ENCODE measurements at places on chromosomes 3 and 15.

DNA sequence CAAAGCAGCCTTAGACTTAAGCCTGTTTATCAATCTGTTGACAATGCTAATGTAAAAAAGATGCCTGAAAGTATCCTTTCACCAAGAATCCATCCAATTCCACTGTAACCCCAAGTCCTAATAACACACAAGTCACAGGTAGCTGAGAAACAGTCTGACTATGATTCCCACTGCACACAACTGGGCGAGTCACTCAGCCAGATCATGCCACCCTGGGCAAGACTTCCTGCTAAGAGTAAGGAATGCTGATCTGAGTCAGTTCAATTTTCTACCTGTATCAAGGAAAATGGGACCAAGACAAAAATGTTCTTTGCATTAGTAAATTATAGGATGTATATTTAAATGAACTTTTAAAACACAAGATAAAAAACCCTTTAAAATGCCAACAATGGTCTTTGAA is 33.3 kb downstream of the NPTN start:
- no peak for DNase-seq

DNA sequence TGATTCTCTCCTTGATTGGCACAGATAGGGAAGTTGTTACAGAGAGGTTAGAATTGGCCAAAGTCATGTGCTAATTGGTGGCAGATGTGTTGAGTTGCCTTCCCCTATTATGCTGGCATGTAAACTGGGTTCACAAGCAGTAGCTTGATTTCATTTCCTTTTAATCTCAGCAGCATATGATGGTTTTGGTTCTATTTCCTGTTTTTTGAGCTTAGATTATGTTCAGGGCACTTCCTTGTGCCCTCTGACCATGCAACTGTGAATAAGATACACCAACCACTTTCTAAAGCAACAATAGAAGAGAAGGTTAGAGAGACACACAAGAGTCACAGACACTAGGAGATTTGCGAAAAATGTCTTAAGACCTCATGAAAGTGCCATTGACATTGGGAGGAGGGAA is 16.5 kb downstream of the HPS3 start:
- DNase-seq, result no peak

DNA sequence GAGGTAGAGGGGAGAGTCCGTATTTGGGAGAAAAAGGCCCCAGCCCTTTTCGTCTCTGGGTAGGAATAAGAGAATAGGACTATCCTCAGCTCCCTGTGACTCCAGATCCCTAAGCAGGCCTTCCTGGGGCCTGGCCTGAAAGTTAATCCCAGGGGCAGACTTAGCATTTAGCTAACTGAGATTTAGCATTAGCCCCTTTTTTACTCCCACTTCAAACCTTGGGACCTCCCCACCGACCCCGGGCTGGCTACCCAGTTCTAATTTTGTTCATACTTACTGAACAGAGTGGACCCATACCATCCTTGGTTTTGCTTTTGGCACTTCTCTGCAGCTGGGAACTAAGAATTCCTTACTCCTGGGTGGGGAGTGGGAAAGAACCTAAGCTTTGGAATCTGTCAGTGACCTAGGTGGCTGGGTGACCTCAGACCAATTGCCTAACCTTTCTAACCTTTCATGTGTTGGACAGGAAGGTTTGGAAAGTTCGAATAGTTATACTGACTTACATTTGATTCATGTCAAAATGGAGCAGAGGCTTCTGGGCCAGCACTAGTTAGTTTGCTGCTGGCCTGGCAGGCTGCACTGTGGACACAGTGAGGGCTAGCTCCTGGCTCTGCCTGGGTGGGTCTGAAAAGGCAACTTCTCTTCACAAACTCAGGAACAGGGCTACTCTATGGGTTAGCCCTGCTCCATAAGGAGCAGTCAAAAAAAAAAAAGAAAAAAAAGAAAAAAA is 11.6 kb downstream of the TTC21A start:
- no peak for DNase-seq

DNA sequence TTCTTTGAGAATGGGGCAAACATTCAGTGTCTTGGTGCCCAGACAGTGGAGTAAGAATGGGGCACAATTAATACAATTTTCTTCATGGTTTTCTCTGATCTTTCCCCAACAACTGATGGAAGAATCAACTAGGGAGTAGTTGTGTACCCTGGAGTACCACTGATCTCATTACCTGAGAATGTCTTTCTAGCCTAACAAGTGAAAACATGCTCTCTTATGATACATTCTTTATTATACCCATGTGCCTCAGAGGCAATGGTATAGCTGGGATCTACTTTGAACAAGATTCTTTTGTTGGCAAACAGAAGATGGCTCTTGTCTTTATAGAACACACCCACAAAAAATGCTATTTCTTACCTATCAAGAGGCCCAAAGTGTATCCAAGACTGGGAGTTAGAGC is 250.6 kb upstream of the CMC1 start:
- no peak for DNase-seq

DNA sequence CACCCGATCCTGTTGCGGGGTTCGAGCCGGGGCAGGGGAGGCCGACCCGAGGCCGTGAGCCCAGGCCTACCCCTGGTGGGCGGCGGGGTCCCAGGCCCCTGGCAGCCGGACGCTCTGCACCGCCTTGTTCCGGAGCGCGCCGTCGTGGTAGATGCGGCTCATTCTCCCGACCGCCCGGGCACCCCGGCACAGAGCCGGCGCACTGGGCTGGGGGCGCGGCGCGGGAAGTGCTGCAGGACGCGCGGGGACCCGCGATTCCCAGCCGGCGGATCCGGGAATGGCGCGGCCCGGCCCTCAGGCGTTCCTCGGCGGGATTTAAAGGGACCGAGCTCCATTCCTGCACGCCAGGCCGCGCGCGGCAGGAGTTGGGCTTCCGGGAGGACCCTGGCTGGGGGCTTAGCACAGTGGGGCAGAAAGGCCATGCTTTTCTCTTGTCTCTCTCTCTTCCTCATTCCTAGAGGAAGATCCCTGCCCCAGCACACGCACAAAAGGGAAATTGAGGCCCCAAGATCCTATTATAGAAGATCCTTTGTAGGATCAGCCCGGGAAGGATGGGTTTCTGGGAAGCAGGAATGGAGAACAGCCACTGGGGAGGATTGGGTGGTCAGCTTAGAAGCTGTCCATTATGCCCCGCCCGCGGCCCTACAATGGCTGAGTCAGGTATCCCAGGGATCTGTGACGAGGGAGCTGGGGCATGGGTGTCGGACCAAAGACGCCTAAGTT is at the start of gene ARPIN:
Gene ARPIN (minus strand): TSS at position 279 of the 723 bp plus-strand sequence. CDS start 117 bp downstream, at position 162.
- DNase-seq, result no peak

GRCh38 chr3:63706321-63707085 is 54.0 kb downstream of the SNTN start:
- no peak for DNase-seq

GRCh38 chr3:17115186-17115585 is 230.4 kb downstream of the PLCL2 start:
- no peak for DNase-seq

DNA sequence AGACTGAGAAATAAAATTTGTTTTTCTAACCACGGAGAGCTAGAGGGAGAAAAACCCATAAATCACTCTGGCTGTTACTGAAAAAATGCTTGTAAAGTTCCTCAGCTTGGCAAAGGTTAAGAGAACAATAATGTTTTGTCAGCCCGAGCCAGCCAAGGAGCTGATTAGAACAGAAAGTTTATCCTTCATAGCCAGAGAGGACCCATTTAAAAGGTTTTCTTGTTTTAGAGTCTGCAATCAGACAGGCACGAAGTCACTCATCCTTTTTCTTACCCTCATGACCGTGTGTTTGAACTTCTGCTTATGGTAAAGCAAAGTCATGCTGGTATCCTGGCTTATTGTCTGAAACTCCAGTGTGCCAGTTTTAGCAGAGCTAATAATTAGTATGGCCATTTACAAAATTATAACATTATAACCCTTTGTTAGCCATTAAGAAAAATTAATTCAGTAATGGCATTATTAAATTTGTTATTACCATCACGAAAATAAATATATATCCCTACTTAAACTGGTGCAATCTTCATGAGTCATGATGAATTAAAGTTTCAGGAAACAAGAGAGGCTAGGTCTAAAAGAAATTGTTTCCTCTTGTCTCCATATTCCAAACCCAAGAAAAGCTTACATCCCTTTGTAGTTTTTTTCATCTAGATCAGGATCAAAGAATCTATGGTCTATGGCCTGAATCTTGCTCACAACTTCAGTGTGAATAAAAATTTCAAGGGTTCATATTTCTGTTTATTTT is 13.5 kb upstream of the STXBP5L start:
- no peak for DNase-seq

All from activated gamma-delta T cell treated with Interleukin-2 at 50 U/mL for 16 hours (primary cell).